ENCODE measurements at places on chromosomes 3 and 15. TPM values are rescaled to one million over a fixed set of nuclear protein-coding genes. Genes with fewer than 3 reads are reported as not detected.
A peak's percentile ranks its signal among the peaks of the same experiment; 100 is the strongest.

DNA sequence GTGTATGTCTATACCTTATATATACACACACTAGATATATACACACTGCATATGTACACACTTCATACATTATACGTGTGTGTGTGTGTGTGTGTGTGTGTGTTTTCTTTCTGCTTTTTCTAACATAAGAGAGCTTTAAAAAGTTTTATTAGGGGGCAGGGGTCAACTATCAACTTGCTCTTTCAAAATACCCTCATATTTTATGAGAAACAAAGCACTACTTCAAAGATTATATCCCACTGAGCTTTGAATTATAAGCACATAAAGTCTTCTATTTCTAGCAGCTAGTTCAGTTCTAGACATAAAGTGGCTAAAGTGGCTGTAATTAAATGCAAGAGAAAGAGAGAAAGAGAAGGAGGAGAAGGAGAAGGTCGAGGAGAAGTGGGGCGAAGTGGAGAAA is 1361.3 kb downstream of the ZPLD1 start:
- DNase-seq: no peak

DNA sequence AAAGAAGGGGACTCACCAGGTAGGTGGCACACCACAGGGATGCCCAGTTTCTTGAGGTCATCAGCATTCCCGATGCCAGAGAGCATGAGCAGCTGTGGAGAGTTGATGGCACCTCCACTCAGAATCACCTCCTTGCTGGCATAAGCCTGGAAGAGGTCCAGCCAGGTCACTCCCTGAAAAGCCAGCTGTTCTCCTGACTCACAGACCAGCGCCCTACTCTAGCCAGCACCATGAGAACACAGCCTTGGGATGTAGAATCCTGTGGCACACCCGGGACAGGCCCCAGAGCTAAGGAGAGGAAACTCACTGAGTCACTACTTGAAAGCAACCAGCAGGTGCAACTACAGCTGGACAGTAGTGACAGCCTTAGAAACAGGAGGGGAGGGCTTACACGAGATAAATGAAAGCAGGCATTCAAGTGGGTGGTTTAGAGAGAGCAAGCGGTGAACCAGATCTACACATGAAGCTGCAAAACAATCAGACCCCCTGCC is 24.5 kb downstream of the CHDH start:
- no peak for DNase-seq

- DNase-seq: no peak
These were observed 189.0 kb downstream of the STT3B start for GRCh38 chr3:31721676-31722075.

DNA sequence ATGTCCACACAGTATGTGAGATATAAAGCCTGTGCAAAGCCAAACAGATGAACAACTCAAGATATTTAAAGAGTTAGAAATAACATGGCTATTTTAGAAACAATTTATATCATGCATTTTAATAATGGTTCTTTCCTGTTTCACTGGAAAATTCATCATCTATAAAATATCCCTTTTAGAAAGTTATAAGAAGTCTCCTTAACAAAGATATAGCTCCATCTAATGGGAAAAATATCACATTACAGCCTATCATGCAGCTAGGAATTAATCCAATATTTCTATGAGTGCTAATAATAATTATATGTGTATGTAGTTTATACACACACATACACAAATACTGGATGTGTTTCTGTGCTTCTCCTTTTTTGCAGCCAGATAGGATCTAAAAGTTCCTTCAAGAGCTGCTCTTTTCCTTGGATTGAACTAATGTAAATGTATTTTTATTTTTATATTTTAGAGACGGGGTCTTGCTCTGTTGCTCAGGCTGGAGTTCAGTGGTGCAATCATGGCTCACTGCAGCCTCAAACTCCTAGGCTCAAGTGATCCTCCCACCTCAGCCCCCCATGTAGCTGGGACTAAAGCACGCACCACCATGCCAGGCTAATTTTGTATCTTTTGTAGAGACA is 21.6 kb downstream of the RPL22L1 start:
- no peak for DNase-seq

- no peak for DNase-seq
These were observed 17.0 kb upstream of the PPM1L start for GRCh38 chr3:160739079-160739478.

DNA sequence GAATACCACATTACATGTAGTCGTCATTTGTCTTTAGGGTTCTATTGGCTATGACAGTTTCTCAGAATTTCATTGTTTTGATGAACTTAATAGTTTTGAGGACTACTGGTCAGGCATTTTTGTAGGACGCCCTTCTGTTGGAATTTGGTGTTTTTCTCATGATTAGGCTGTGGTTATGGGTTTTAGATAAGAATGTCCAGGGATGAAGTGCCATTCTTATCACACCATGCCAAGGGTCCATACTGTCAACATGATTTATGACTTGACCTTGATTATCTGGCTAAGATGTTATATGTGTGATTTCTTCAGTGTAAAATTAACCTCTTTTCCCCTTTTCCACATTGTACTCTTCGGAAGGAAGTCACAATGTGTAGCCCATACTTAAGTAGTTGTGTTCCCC is 135.3 kb downstream of the DIPK2A start:
- DNase-seq: no peak

- no peak for DNase-seq
These were observed 193.4 kb upstream of the RASGRP1 start for GRCh38 chr15:38758043-38758442.

DNA sequence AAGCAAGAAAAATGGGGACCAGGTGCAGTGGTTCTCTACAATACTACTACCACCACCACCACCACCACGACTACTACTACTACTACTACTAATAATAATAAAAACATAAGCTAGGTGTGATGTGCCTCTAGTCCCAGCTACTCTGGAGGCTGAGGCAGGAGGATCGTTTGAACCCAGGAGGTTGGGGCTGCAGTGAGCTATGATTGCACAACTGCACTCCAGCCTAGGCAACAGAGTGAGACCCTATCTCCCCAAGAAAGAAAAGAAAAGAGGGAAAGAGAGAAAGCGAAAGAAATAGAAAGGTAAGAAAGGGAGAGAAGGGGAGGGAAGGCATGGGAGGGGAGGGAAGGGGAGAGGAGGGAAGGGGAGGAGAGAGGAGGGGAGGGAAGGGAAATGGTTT is 350.6 kb downstream of the FOXP1 start:
- DNase-seq: no peak

DNA sequence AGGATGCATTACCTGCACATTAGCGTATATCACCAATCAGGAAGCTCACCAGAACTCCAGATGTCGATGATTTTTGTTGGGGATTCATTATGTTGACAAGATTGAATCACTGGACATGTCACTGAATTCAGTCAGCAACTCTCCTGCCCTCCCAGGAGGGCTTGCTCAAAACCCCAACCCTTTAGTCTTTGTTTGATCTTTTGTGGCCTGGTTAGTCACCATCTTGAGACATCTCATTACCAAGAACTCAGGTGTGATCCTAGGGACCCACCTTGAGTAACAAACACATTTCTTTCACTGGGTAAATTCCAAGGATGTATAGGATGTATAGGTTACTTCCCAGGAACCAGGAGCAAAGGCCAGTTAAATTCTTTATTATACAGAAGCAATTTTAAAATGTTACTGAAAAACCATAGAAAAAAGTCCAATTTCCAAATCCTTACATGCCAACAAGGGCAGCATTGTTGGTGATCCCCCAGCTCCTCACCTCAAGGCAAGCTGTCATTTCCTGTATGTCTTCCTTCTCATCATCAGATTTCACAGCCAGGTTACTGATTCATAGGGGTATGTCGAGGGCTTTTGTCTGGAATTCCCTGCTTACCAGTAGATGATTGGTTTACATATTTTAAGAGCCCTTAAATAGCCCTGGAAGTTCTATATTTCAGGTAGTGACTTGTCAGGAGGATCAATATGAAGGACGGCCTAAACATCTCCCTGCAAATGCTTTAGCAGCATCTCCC is 11.7 kb downstream of the SNRPN start:
- DNase-seq: no peak

GRCh38 chr15:84775867-84776449 is 27.6 kb downstream of the ZNF592 start:
- no peak for DNase-seq

- no peak for DNase-seq
These were observed 357.0 kb downstream of the NR2F2 start for GRCh38 chr15:96687388-96688107.

- DNase-seq: no peak
These were observed 1.5 kb upstream of the HEG1 start for GRCh38 chr3:125057186-125057850.

DNA sequence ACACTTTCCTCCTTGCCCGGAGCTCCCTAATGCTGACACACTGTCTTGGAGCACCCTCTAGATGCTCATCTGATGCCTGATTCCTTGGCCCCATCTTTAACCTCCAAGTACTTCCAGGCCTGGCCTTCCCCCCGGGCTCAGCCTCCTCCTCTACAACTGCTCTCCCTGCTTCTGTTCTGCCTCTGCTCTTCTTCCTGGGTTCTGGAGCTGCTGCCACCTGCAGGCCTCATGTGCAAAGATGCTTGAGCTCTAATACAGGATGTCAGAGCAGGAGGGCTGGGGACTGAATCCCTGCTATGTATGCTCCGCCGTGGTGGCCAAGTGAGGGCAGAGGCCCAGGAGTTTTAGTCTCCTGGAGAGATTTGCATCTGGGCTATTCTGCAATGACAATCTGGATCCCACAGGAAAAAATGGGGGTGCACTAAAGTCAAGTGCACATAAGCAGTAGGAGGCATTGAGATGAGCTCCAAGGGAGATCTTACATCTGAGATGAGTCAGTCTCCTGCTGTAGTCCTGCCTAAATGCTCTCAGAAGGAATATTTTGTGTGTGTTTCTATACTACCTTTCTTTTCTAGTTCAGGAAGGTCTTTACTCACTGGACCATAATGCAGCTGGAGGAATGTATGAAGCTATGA is 296.3 kb downstream of the UACA start:
- DNase-seq: peak; percentile 60

DNA sequence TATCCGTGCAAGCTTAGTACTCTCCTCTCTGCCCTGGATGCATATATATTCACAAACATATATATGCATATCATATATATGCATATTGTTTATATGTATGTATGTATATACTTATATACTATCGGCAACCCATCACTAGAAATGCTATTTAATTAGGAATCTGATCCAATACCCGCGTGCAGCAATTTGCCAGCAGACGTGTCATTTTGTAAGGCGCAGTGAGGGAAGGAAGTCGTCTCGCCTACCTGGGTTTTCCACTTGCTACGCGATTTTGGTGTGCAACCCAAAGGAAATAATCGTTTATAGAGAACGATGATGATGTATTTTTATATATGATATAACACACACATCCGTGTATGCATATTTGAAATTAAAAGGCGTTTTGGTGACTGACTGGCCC is 5.6 kb upstream of the FEZF2 start:
- no peak for DNase-seq

DNA sequence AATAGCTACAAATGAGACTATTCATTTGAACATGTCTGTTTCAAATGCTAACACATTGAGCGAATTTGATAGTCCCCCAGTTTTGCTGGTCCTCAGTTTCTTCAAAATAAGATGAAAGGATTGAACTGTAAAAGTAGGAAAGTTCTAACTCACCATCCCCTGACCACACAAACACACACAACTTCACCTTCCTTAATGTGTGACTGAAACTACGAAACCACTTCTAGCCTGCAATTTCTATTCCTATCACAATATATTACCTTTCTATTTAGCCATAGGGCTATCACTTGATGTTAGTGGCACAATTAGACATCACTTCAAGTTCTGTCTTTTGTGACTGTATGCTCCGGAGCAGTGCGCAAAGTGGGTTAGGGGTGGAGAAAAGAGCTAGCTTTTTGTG is 14.9 kb downstream of the BTLA start:
- no peak for DNase-seq

- DNase-seq: no peak
These were observed 7.3 kb downstream of the FAM131A start for GRCh38 chr3:184344579-184345316.

DNA sequence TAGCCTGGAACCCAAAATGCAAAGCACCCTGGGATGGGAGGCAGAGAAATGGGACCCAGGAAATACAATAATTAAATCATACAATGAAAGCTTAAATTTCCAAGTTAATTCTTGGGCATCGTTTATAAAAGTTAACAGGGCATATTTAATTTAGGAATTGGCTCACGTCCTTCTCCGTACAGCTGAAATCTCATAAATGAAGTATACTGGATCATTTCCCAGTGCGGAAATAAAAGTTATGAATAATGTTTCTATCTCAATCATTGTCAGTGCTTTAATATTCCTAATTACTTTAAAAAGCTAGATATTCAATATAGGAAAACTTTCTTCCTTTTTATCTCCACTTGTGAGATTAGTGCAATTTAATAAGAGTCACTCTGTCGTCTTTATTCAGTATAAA is 164.0 kb downstream of the MEGF11 start:
- DNase-seq: no peak

DNA sequence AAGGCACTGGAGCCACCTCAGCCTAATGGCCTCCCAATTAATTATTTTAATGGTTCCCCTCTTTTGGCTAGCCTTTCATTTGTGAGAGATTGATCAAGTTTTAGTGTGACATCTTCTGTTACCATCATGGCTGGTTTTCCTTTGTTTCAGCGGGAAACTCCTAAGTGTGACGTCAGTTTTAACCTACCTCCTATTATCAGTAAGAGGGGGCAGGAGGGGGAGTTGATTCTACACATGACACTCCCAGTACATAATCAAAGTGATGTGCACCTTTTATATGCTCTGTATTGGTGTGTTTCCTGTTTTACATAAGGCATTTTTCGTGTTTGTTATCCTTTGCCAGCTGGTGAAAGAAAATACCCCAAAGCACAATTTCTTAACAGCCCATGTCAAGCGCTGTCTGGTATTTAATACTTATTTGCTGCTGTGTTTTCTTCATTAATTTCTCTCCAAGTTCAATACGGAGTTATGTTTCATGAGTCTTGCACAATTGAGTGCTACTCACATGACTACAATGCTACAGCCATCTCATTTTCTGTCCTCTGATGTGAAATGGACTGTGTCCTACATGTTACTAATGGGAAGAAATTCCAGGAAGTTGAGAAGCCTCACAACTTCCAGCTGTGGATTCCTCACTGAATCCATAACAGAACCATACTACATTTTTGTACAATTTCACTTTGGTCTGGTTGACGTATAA is 52.2 kb upstream of the POLR2M start:
- no peak for DNase-seq

The LMAN1L gene
- total RNA-seq: not detected

The SLITRK3 gene
- total RNA-seq: not detected

The IL17RD gene
- total RNA-seq: 3.1 TPM

The CACNA2D2 gene
- 0.25 TPM for total RNA-seq

The CFAP91 gene
- not detected for total RNA-seq

The ATP13A5 gene
- total RNA-seq: not detected

The PROK2 gene
- total RNA-seq: not detected

The COL6A6 gene
- not detected for total RNA-seq

The C2CD4A gene
- total RNA-seq: 0.11 TPM

The AMOTL2 gene
- 271 TPM for total RNA-seq

The ACAD11 gene
- total RNA-seq: 25.8 TPM

The SLC9C1 gene
- 0.23 TPM for total RNA-seq

The MYO1E gene
- 182 TPM for total RNA-seq

The C3orf49 gene
- total RNA-seq: not detected
